ENCODE measurements at places on chromosomes 7 and 10. TPM values are rescaled to one million over a fixed set of nuclear protein-coding genes. Genes with fewer than 3 reads are reported as not detected.
A peak's percentile ranks its signal among the peaks of the same experiment; 100 is the strongest.

- peak; percentile 40 for DNase-seq
Observed at GRCh38 chr7:152336754-152337368, 98.9 kb downstream of the KMT2C start.

- DNase-seq = no peak
Observed at GRCh38 chr7:91846436-91846835, 34.1 kb downstream of the MTERF1 start.

- DNase-seq = peak; percentile 17
Observed at GRCh38 chr10:118106426-118106825, 59.7 kb upstream of the RAB11FIP2 start.

DNA sequence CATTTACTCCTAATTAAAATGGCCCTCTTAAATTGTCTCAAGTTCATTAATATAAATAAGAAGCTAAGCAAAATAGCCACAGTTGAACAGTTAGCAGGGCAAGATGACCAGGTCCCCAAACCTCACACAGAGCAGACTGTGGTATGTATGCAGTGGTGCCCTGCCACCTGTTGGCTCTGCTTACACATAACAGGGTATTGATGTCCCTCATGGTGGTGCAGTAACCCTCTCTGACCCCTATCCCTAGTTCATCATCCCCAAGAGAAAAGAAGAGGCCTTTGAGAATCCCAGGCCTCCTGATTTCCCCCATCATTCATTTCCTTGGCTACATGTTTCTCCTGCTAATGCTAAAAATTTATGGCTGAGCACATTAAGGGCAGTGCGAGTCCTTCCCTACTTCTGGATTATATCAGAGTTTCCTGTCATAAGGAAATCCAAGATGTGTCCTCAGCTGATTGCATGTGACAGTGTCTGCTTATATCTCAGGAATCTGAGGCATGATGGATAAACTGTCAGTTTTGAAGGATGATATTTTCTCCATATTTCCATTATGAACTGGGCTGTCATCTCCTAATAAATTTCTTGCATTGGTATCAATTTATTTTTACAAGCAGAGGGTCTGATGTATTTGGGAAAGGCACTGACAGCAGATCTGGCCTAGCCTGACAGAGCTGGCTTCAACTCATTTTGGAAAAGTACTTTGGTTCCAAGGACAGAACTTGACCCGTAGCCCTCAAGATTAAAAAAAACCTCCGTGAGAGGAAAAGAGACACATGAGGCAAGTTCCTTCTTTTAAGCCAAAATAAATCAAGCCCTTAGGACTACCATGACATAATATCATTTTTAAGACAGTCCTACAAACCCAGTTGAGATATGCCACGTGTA, 880.6 kb downstream of the LRMDA start:
- DNase-seq = peak; percentile 33

DNA sequence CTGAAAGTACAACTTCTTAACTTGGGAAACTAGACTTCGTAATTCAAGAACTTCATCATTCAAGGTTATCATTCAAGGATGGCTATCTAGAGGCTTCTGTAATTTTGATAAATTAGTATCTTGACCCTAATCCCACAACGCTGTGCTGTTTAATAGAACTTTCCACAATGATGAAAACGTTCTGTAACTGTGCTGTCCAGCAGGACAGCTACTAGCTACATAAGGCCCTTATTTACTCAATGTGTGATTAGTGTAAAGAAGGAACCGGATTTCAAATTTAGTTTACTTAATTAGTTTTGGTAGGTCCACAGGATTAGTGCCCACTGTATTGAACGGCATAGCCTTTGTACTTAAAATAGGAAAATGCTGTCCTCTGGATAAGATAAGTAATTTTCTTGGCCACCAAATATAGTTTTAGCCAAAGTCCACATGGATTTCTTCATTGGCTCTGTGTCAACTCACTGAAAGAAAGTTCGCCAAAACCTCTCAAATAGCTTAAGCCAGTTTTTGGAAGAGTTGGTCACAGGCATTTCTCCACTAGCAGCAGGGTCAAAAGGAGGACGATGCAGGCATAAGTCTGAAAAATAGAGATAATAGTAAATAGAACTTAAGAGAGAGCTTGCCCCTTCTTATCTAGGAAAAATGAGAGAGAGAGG, 17.3 kb downstream of the DGKI start:
- DNase-seq = no peak

DNA sequence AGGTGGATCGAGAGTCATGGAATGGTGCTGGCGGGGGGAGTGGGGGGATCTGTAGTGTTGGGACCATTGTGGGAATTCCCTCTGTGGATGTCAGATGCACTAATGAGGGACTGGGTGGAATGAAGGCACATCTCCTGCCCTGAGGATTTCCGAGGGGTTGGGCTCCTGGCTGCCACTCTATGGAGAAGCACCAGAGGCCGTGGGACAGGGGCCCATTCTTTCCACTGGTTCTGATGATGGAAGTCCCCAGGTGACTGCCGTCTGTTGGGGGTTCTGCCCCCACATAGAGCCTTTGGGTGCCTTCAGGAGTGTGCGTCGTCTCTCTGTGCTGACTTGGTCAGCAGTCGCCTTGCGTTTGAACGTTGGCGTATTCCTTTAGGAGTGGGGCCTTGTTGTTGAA, 202.9 kb downstream of the GLRX3 start:
- DNase-seq = no peak

DNA sequence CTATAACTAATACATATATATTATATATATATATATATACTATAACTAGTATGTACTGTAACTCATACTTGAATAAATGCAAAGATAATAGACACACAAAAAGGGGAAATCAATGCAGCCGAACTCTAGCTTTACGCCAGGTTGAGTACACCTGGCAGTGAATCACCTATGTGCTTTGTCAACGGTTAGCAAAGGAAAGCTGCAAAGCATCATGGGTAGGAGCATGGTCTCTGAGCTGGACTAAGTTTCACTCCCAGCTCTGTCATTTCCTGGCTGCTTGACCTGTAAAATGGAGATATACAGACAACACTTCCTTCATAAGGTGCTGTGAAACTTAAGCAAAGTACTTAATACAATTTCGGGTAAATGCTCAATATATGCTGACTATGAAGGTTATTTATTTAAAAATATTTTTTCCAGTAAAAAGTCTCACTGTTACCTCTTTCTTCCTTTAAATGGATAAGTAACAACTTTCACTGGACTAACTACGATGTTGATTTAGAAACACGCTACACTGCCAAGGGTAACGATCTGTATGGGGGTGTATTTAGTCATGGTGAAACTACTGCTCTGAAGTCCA, 61.7 kb upstream of the ITGA8 start:
- DNase-seq = no peak

GRCh38 chr10:17196045-17196444, 5.4 kb downstream of the TRDMT1 start:
- DNase-seq = no peak

GRCh38 chr10:9766762-9767161, 1250.9 kb upstream of the CELF2 start:
- DNase-seq = no peak

DNA sequence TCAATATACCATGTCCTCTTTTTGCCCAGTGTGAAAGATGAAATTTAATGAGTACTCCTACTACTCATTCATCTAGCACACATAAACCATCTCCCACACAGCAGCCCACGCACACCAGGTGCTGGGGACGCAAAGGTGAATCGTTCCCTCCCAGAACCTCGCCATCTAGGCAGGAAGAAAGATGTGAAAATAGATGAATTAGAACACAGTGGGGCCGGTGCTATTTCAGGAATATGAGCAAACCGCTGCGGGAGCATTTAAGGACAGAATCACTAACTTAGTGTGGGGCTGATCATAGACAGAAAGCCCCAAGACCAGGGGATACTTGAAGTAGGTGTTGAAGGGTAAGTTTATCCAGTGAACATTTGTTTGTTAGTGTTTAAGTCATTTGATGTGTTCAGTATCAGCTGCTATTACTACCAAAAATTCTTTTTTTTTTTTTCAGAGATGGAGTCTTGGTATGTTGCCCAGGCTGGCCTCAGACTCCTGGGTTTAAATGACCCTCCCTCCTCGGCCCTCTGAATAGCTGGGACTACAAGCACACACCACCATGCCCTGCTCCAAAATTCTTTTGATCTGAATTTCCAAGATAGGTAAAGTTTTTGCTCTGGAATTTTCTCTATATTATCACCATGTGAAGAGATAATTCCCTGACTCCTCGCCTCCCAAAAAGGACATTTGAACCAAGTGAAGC, 48.8 kb downstream of the CPXM2 start:
- DNase-seq = no peak

GRCh38 chr7:135257-135653, 57.1 kb upstream of the FAM20C start:
- DNase-seq = no peak

DNA sequence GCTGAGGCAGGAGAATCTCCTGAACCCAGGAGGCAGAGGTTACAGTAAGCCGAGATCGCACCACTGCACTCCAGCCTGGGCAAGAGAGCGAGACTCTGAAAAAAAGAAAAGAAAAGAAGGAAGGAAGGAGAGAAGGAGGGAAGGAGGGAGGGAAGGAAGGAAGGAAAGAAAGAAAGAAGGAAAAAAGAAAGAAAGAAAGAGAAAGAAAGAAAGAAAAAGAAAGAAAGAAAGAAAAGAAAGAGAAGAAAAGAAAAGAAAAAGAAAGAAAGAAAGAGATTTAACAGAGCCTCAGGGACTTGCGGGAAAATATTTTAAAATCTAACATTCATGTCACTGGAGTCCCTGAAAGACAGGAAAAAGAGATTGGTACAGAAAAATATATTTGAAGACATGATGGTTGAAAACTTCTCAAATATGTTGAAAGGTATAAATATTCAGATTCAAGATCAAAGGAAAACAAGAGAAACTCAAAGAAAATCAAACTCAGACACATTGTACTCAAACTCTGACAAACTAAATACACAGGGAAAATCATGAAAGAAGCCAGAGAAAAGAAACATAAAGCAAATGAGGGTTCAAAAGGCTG, 25.3 kb upstream of the DNAAF5 start:
- no peak for DNase-seq

- DNase-seq = no peak
Observed at GRCh38 chr10:106714734-106715555, 449.6 kb downstream of the SORCS1 start.

- DNase-seq = peak; percentile 55
Observed at GRCh38 chr10:113301342-113301984, 251.4 kb upstream of the HABP2 start.

DNA sequence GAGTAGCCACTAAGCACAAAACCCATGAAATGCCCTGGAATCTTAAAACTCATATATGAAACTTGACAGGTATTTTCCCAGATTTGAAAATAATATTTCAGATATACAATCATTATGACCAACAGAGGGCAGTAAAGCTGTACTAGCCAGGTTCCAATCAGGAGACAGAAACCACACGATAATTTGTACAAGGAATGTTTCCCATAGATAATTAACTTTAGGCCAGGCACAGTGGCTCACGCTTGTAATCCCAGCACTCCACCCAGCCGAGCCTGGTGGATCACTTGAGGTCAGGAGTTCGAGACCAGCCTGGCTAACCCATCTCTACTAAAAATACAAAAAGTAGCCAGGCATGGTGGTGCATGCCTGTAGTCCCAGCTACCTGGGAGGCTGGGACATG, 31.0 kb upstream of the NUB1 start:
- DNase-seq = no peak

DNA sequence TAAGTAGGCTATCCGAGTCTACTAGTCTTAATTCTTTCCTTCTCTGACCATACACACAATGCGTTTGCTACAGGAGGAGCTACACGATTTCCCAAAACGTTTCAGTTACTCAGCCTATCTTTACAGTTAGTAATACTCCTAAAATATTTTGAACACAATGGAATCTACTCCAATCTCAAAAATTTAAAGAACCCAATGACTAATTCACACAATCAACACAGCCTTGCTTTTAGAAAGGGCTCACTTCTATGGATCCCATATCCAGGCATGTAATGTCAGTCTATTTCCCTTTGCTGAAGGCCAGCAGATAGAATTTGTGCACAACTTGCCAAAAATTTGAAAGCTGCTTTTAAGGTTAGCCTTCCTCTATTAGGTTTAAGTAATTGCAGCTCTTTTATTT, 107.2 kb downstream of the VPS41 start:
- no peak for DNase-seq

DNA sequence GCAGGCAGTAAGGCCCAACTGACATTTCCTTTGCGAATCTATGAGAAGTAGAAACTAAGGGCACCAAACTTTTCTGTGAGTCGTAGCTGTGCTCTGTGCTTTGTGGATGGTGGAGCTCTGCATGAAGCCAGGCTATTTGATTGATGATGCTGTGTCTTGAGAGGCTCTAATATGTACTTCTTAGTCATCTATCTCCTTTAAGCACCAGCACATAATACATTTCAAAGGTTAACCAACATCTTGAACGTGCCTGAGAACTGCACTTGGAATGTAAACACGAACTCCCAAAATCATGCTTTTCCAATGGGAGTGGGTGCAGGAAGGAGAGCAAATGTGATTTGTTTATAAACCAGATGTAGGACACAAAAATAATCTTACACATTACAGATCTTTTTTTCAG, 411.6 kb downstream of the PARD3 start:
- peak; percentile 23 for DNase-seq

DNA sequence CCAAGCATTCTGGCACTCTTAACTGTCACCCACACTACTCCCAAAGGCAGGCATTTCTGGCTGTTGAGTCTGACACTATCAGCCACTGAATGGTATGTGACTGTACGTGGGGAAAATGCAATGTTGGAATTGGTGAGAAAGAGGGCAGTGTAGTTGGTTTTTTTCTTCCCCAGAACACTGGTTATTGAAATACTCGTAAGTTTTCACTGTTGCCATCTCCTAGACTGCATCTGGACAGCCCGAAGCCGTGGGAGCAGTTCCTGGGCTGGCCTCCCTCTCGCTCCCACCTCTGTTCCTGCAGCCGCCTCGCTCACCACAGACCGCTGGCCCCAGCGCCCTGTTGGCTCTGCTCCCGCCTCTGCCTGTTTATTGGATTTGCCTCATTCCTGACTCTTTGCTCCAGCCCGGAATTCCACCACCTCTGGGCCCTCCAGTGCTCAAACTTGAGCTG, 5.7 kb downstream of the PLCE1 start:
- peak; percentile 66 for DNase-seq

DNA sequence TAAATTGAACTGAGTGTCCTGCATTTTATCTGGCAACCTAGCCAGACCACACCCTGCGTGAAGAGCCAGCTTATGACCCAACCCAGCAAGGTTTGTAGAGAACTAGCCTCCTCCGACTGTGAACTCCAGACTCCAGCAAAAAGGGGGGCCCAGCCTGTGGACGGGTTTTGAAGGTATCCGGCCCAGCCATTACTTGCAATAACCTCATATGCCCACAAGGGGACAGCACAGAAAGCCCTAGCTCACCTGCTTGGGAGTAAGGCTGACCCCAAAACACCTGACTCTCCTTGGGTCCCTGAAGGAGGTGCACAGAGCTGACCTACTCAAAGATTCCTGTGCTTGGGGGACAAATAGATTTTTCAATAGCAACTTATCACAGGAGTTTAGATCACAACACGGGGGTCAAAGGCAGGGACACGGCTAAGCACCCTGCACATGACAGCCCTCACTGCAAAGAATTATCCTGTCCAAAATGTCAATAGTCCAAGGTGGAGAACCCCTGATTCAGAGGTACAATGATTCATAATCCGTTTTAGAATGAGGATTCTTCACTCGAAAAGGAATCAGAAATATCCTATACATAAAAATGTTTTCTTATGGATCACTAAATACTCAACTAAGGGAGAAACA, 4.6 kb downstream of the TRPV6 start:
- DNase-seq = peak; percentile 18

The ATOH7 gene
- not detected for total RNA-seq

The NPFFR1 gene
- total RNA-seq = not detected

The CYP2C19 gene
- not detected for total RNA-seq

The CPA1 gene
- total RNA-seq = not detected

The FAM25C gene
- total RNA-seq = not detected

The C10orf67 gene
- total RNA-seq = 0.10 TPM

The SPDYE11 gene
- total RNA-seq = not detected

The PTPN12 gene
- total RNA-seq = 38.4 TPM

The CALHM1 gene
- total RNA-seq = not detected

The CISD1 gene
- 63.0 TPM for total RNA-seq

The PNLIP gene
- total RNA-seq = not detected
